CD4-positive, alpha-beta T cell treated with Interleukin-4 for 4 hours (primary cell): ENCODE measurements at places on chromosomes 3 and 15.

GRCh38 chr3:71494212-71494611 lies 89.3 kb downstream of the FOXP1 start:
- no peak for DNase-seq

DNA sequence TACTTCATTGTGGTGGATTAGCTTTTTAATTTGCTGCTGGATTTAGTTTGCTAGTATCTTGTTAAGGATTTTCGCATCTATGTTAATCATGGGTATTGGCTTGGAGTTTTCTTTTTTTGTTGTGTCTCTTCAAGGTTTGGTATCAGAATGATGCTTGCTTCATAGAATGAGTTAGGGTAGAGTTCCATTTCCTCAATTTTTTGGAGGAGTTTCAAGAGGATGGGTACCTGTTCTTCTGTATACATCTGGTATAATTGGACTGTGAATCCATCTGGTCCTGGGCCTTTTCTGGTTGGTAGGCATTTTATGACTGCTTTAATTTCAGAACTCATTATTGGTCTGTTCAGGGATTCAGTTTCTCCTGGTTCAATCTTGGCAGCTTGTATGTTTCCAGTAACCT lies 335.6 kb downstream of the EDEM1 start:
- DNase-seq = no peak

- no peak for DNase-seq
These were observed 61.3 kb downstream of the UACA start for GRCh38 chr15:70701891-70702568.

GRCh38 chr15:68789534-68790241 lies 31.0 kb downstream of the ANP32A start:
- no peak for DNase-seq

DNA sequence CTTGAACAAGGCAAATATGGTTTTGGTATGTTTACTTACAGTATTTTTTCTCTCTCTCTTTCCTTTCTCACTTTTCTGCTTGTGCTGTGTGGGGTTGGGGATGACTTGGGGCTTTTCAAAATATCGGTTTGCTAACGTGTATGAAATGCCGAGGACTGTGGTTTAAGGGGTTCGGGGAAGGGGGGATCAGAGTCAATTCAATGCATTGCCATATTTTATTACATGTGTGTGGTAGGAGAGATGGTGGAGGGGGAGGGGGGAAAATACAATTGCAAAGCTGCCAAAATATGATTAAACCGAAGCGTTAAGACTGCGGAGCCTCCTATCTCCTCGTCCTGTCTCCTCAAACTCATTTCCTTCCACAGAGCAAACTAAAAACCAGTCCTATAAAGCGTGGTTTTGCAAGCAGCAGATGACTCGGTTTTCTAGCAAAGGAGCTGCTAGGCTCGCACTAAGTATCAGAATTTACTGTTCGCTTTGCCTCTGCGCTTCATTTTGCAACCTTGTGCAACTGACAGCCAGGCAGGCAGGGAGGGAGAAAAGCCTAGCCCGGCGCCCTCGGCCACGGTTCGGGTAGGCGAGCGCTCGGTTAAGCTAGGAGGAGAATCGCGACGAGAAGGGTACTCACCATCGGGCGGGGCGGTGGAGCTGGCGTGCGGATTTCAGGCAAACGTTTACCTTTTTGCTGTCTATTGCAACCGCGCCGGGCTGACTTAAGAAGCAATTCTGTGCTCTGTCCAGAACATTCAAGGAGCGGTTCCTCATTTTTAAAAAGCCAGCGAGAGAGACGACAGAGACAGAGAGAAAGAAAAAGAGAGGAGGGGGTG lies 4.0 kb upstream of the NR2F2 start:
- no peak for DNase-seq

DNA sequence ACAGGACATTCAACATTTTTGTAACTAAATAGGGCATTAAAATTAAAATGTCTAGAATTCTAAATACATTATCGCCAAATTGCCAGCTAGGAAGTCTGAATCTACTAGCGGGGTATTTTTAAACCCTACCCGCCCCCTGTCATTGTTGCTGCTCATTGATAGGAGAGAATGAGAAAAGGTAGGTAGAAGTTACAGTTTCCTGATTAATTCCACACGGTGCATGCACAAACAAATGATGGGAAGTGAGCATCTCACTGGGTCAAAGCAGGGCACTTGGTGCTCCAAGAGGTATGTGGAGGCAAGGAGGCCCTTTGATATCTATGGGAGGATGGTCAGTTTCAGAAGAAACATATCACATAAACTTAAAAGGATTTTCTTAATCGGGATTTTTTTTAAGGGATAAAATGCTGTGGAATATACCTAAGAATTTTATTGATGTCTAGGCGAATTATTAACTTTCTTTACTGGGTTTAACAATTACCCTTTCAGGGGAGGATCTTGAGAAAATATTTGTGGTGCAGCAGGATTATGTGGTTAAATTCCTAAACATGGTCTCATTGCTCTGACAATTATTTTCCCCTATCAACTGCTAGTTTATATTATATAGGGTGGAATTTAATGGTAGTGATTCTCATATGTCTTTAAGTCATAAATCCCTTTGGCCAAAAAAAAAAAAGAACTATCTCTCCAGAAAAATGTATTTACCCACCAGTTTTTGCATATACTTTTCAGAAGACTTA lies 236.0 kb upstream of the GOLGA6L4 start:
- no peak for DNase-seq

DNA sequence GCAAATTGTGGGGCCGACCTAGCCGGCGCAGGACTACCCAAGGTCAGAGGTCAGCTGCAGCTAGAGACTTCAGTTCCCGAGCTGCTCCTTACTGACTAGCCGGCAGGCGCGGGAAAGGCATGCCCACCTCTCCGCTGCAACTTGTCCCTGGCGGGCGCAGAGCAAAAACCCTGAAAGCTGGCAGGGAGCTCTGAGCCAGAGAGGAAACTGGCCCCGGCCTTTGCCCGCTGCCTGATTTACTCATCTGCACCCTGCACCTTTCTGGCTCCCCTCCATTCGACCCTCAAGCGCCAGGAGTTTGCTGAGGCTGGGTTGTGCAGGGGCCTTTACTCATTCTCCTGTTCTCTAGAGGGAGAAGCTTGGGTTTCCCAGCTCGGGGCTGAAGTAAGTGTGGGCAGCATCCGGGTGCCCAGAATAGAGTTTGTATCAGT lies 1.5 kb downstream of the ZIC4 start:
- no peak for DNase-seq

- DNase-seq = no peak
These were observed 42.6 kb downstream of the ARIH1 start for GRCh38 chr15:72516777-72517176.

- DNase-seq = no peak
These were observed 87.5 kb downstream of the PIK3CB start for GRCh38 chr3:138747225-138747624.

DNA sequence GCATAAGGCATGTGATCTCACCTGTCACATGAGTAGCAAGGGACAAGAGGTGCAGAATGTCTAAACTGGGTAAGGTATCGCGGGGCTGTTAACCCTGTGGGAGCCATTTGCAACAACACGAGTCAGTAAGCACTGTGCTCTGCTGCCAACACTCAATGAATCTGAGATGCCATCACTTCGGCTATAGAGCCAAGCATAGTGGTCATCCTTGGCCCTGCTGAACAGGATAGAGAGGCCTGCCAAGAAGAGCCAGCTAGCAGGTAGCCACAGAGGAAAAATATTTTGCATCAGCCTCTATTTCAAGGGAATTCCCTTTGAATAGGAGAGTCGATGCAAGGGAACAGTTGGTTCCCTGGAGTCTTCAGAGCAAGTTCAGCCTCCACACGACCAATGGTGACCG lies 137.8 kb downstream of the NTRK3 start:
- DNase-seq = no peak

DNA sequence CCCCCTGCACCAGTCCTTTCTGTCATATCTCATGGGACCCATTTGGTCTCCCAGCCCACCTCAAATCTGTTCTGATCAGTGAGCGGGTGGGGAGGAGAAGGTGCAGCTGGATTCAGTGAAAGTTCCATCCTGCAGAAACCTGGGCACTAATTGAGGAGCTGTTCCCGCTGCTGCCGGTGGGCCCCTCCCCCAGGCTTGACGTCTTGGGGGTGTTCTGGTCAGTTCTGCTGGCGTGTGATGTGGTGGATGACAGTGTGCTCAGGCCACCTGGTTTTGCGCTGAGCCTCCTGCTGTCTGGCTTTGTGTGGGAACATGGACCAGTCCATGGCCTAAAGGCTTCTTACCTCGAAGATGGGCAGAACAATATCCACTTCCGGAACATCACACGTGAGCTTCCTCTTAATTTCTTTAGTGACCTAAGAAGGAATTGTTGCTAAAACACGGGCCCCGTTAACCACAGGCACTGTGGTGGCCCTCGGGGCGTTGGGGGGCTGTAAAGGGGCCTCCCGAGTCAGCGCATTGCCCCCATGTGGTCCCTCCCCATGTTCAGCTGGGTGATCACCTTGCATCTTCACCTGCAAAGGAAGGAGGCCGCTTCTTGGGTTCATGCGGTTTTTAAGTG lies 59.7 kb downstream of the RGMA start:
- DNase-seq = no peak

GRCh38 chr3:14200841-14201240 lies 22.2 kb downstream of the LSM3 start:
- DNase-seq = no peak

GRCh38 chr3:62602987-62603386 lies 229.6 kb upstream of the FEZF2 start:
- DNase-seq = no peak

- no peak for DNase-seq
These were observed 7.0 kb upstream of the DMXL2 start for GRCh38 chr15:51629612-51630011.
